Colonic mucosa (tissue), 4 donors: ENCODE measurements at places on chromosomes 2 and 18.

- DNase-seq = no peak
Measured at GRCh38 chr2:184444217-184444616, 154.1 kb upstream of the ZNF804A start.

GRCh38 chr2:219384083-219384713 is 3.5 kb downstream of the DNPEP start:
- no peak for DNase-seq

GRCh38 chr2:236916181-236916580 is 169.5 kb upstream of the COPS8 start:
- DNase-seq = no peak

DNA sequence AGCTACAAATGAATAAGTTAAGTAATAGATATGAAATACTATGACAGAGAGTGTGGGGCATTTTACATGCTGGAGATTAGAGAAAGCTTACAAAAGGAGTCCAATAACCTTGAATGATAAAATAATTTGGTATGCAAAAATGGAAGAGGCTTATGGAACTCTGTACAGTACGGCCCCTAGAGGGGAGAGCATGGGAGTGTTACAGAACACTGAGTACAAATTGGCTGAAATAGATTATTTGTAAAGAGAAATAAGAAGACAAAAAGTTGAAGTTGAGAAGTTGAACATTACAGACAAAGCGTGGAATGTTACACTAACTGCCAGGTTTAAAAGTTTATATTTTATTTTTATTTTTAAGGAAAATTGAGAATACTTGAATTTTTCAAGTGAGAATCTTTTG is 192.1 kb upstream of the DOK6 start:
- no peak for DNase-seq

GRCh38 chr18:8045884-8046281 is 478.8 kb downstream of the PTPRM start:
- no peak for DNase-seq
